Gastroesophageal sphincter (tissue), 4 donors: ENCODE measurements at places on chromosomes 7 and 10.
A peak's percentile ranks its signal among the peaks of the same experiment; 100 is the strongest.

- ATAC-seq = no peak
These were observed 28.7 kb downstream of the PDZD8 start for GRCh38 chr10:117346574-117346973.

GRCh38 chr7:37481154-37481553, 32.5 kb upstream of the ELMO1 start:
- ATAC-seq = no peak

GRCh38 chr10:71213761-71214440, 1.5 kb downstream of the UNC5B start:
- no peak for ATAC-seq

DNA sequence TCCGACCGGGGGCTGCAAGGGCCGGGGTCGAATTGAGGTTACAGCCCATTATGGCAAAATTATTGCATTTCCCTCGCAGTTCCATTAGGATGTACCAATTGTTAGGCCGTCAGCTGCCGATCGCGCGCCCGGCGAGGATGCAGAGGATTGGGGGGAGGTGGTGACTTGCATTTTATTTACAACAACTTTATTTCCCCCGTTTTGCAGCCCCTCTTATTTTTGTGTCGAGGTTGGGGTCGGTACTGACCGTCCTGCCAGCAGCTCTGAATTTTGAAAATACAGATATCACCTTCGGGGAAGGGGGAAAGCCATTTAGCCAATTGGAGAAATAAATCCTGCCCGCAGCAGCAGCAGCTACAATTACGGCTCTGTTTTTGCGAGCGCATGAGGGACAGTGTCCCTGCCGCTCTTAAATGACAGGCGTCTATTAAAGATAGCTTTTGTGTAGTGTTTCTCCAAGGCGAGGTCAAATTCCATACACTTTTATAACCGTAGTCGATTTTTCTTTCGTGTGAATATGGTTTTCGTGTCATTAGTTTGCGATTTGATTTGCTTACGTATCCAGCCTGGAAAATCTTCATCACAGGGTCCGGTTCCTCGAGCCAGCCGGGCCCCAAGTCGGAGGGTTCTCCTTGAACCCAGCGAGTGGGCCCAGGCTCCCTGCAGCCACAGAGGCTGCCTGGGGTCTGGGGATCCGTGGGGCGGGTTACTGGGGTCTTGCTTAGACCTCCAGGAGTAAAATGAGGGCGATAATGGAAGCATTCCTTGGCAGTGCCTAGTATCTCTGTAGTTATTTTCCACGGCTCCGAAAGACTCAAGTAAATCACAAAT, 684 bp upstream of the HOXA5 start:
- no peak for ATAC-seq

GRCh38 chr10:15472431-15473395, 101.6 kb upstream of the FAM171A1 start:
- no peak for ATAC-seq

DNA sequence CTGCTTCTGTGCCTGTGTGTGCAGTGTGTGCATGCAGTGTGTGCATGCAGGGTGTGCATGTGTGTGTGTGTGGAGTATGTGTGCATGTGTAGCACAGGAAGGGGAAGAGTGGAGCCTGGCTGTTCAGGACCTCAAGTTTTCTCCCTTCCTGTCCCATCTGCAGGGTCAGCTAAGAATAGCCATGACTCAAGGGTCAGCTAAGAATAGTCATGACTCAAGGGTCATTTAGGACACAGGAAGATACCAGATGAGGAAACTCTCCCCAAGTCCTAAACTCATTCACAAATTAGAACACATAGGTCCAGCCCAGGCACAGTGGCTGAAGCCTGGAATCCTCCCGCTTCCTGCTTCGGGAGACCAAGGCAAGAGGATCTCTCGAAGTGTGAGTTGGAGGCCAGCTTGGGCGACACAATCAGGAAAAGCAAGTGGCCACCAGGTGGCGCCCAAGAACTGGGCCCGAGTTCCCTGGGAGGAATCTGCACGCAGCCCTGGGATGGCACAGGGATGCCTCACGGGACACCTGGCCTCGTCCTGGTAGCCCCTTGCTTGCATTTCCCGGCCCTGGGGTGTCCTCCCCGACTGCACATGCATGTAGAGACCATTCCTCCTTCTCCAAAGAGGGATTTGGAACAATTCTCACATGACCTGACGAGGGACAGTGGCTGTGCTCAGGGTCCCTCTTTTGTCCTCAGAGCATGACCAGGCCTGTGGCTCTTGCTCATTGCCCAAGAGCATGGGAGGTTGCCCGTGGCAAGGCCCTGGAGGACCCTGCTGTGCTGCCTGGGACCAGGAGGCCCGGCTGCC, 21.4 kb upstream of the VOPP1 start:
- peak; percentile 56 for ATAC-seq
